Activated CD4-positive, alpha-beta memory T cell treated with anti-CD3 and anti-CD28 coated beads for 36 hours (primary cell): ENCODE measurements at places on chromosomes 4 and X. TPM values are rescaled to one million over a fixed set of nuclear protein-coding genes. Genes with fewer than 3 reads are reported as not detected.

COMMD8 gene
- 27.9 TPM for total RNA-seq

HNRNPH2 gene
- 32.5 TPM for total RNA-seq

DNA sequence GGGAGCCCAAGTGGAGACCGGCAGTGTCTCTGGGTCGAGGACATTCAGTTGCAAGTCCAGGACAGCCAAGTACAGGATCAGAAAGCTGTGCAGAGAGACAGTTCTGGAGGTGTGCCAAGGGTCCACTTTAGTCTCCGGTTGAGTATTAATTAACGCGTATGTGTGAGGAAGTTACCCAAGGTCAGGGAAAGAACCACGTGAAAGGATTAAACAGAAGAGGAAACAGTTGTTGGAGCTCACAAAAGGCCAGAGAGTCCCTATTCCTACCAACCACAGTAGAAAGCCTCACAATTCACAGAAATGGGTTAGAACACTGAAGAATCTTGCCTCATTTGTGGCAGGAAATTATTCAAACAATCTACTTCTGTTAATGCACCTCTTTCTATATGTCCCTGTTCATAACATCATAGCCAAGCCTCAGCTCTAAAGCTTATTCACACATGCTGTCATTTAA lies 17.9 kb upstream of the NSUN7 start:
- no peak overlapping the region for H3K27ac ChIP-seq
- DNase-seq, result no peak
- no peaks in the 10 kb centered on the region for H3K36me3 ChIP-seq
- H3K4me3 ChIP-seq, result no peak overlapping the region
- peaks cover 8% of the 10 kb centered on the region for H3K4me1 ChIP-seq

- no peak overlapping the region for H3K27ac ChIP-seq
- H3K27me3 ChIP-seq, result no peaks in the 10 kb centered on the region
- H3K36me3 ChIP-seq, result no peaks in the 10 kb centered on the region
- H3K4me3 ChIP-seq, result no peak overlapping the region
- no peaks in the 10 kb centered on the region for H3K4me1 ChIP-seq
- DNase-seq, result no peak
Observed at GRCh38 chrX:131331152-131331551, 42.0 kb upstream of the IGSF1 start.

- peaks cover 36% of the 10 kb centered on the region for H3K4me1 ChIP-seq
- peak overlapping the region; percentile 96 for H3K4me3 ChIP-seq
- H3K27ac ChIP-seq, result peak overlapping the region; percentile 98
- no peaks in the 10 kb centered on the region for H3K36me3 ChIP-seq
Observed at GRCh38 chrX:118346258-118347094, 570 bp downstream of the WDR44 start.

GRCh38 chr4:184959786-184960185 lies 58.5 kb upstream of the HELT start:
- no peak overlapping the region for H3K4me3 ChIP-seq
- peaks cover 1% of the 10 kb centered on the region for H3K36me3 ChIP-seq
- no peak overlapping the region for H3K27ac ChIP-seq

DNA sequence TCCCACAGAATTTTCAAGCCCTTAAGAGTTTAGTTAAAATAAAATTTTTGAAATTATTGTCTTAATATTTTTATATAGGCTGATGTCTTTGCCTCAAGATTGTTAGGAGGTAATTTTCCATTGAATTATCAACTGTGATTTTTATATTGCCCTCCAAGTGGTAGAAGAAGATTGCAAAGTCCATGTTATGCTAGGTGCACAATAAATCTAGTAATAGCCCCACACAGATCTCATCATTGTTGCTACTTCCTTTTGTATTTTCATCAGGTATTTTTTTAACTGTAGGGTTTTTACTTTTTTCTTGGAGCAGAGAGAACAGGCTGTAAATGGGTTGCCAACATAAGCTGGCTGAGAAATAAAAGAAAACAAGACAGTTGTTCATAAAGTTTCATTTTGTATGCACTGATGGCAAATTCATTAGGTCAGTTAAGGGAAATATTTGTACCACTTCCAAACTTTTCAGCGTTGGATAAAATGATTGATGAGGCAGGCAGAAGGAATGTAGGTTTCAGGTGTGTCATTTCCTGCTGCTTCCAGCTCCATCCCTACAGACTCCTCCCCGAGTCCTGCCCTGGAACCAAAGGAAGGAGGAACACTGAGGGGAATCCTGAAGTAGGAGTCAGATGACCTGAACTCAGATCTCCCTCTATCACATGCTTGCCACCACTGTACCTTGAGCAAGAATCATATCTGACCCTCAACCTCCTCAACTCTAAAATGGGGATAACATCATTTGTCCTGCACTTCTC lies 105.5 kb downstream of the PRRG1 start:
- no peak for DNase-seq
- H3K36me3 ChIP-seq, result no peaks in the 10 kb centered on the region
- H3K4me3 ChIP-seq, result no peak overlapping the region

DNA sequence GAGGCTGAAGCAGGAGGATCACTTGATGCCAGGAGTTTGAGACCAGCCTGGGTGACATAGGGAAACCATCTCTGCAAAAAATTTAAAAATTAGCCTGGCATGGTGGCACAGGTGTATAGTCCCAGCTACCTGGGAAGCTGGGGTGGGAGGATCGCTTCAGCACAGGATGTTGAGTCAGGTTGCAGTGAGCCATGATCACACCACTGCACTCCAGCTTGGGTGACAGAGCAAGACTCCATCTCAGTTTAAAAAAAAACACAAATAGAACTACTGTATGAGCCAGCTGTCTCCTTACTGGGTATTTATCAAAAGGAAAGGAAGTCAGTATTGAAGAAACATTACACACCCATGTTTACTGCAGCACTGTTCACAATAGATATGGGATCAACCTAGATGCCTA lies 138.7 kb downstream of the RAP1GDS1 start:
- no peak for DNase-seq
- H3K4me1 ChIP-seq, result peaks cover 2% of the 10 kb centered on the region
- H3K4me3 ChIP-seq, result no peak overlapping the region
- H3K27ac ChIP-seq, result no peak overlapping the region
- no peaks in the 10 kb centered on the region for H3K27me3 ChIP-seq

GRCh38 chr4:110605077-110605476 lies 17.8 kb downstream of the PITX2 start:
- no peak for DNase-seq
- H3K36me3 ChIP-seq, result no peaks in the 10 kb centered on the region
- H3K4me3 ChIP-seq, result no peak overlapping the region
- H3K4me1 ChIP-seq, result no peaks in the 10 kb centered on the region
- H3K27me3 ChIP-seq, result peaks cover 32% of the 10 kb centered on the region
- no peak overlapping the region for H3K27ac ChIP-seq

DNA sequence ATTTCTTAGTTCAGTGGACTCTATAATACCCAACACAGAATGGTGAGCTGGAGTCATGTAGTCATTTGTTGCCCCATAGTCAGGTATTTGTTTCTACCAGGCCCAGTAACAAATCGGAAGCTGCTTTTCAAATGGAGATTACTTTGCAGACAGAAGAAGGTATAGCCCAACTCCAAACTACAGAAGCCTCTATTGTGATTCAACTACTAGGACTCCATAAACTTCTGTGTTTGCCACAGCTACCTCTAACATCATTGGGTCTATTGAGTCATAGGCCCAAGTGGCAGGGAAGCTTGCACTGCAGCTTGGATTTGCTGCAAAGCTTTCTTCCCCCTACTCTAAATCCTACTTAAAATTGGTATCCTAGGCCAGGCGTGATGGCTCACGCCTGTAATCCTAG lies 148.8 kb upstream of the STK26 start:
- no peaks in the 10 kb centered on the region for H3K27me3 ChIP-seq
- H3K27ac ChIP-seq, result no peak overlapping the region
- no peak overlapping the region for H3K4me3 ChIP-seq
- H3K36me3 ChIP-seq, result no peaks in the 10 kb centered on the region
- H3K4me1 ChIP-seq, result no peaks in the 10 kb centered on the region
- DNase-seq, result no peak

DNA sequence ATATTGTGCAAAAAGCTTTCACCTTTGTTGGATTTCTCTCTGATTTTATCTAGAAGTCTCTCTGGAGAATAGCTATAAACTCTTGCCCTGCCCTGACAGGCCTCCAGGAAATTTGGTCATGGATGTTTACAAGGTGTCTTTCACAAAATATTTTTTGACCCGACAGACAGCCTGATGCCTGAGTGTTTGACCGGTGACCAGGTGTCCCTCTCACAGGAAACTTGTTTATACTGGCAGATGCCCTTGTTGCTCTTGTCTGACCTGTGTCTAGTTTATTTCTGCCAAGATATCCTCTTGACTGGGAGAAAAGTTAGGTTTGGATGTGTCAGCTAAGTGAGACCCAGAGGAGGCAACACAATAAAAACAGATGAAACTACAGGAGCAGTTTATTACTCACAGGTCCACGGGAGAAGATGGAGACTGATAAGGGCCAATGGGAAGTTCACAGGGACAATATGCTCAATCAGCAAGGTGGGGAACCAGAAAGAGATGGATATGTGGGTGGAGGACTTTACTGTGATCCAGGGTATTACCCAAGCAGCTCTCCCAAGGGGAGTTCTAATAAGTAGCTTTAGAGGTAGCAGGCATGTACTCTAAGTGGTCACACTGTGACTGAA lies 243.3 kb downstream of the ARAP2 start:
- DNase-seq, result no peak
- no peak overlapping the region for H3K27ac ChIP-seq
- H3K36me3 ChIP-seq, result peaks cover 3% of the 10 kb centered on the region
- H3K4me1 ChIP-seq, result no peaks in the 10 kb centered on the region
- no peaks in the 10 kb centered on the region for H3K27me3 ChIP-seq

DNA sequence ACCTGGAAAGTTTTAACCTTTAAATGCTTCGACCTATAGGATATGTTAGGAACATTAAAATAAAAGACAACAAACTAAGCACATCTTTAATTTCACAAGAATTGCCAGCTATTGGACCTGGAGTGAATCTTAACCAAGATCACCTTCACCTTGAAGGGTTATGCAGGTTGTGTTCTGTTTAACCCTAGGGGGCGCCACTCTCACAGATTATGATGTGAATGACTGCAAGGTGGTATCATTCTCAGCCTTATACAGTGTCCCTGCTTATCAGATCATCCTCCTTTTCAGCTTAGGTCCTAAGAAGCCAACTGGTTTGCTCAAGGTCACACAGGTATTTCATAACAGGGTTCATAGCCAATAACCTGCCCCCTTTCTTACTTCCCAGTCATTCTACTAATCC lies 23.5 kb downstream of the INTS6L start:
- no peak overlapping the region for H3K4me3 ChIP-seq
- H3K36me3 ChIP-seq, result peaks cover 8% of the 10 kb centered on the region
- no peak overlapping the region for H3K27ac ChIP-seq
- peak; percentile 35 for DNase-seq
- H3K27me3 ChIP-seq, result no peaks in the 10 kb centered on the region

DNA sequence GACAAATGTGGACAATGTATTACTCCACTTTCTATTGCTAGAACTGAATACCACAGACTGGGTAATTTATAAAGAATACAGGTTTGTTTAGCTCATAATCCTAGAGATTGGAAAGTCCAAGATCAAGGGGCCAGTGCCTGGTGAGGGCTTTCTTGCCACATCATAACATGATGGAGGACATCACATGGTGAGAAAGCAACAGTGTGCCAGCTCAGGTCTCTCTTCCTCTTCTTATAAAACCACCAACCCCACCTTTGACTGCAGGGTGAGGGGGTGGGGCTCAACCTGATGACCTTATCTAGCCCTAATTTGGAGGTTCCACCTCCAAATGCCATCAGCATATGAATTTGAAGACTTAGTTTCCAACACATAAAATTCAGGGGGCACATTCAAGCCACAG lies 105.7 kb upstream of the CXorf66 start:
- H3K4me1 ChIP-seq, result no peaks in the 10 kb centered on the region
- H3K27ac ChIP-seq, result no peak overlapping the region
- H3K36me3 ChIP-seq, result no peaks in the 10 kb centered on the region

DNA sequence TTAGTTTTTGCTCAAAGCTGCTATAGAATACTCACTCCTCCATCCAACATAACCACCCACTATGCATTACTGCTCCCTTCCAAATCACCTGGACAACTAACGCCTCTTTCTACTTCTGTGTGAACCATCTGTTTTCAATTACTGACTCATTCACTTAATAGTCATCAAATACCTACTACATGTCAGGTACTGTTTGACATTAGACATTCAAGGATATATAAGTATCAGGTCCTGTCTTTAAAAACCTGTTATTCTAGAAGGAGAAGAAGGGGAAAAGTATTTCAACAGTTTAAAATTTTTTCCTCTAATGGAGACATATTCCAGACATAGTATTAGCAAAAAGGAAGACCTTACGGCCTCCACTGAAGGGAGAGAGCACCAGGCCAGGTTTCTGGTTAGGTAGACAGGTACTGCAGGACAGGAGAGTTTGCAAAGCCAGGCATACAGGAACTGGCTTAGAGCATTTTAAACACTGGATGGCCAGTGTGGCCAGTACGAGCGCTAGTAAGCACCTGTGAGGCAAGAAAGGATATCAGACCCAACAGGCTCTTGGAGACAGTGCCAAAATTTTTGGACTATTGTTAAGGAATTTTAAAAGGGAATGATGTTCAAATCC lies 39.0 kb downstream of the SH3RF1 start:
- no peak overlapping the region for H3K4me3 ChIP-seq
- H3K4me1 ChIP-seq, result no peaks in the 10 kb centered on the region
- H3K27me3 ChIP-seq, result peaks cover 3% of the 10 kb centered on the region
- no peaks in the 10 kb centered on the region for H3K36me3 ChIP-seq

DNA sequence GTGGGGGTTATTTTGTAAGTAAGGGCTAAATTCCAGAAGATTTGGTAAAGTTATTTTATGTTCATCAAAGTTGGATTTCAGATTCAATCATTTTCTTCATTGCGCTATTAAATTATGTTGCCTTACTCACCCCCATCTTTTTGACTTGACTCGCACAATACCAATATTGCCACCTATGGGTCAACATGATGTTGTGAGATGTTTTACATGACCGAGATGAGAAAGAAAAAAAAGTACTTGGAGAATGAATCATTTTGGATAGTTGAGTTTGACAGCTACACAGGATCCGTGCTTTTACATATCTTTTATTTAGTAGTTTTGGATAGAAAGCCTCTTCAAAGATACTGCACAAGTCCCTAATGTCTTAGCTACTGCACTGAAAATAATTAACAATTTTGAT lies 224.2 kb upstream of the EMCN start:
- H3K27me3 ChIP-seq, result peaks cover 1% of the 10 kb centered on the region
- no peak overlapping the region for H3K4me3 ChIP-seq
- no peak overlapping the region for H3K27ac ChIP-seq
- DNase-seq, result no peak
- H3K4me1 ChIP-seq, result no peaks in the 10 kb centered on the region

- H3K4me1 ChIP-seq, result no peaks in the 10 kb centered on the region
- no peak overlapping the region for H3K27ac ChIP-seq
- no peak for DNase-seq
Observed at GRCh38 chr4:112848911-112849310, 200.5 kb upstream of the ANK2 start.

GRCh38 chr4:41613386-41613785 lies 75.4 kb downstream of the LIMCH1 start:
- no peaks in the 10 kb centered on the region for H3K27me3 ChIP-seq
- DNase-seq, result no peak
- no peaks in the 10 kb centered on the region for H3K36me3 ChIP-seq
- no peak overlapping the region for H3K27ac ChIP-seq
